HFFc6 (cell line): ENCODE measurements at places on chromosomes 3 and 15.

GRCh38 chr3:107752202-107752990 is 229.6 kb downstream of the BBX start:
- no peaks in the 10 kb centered on the region for H3K27me3 ChIP-seq
- no peak overlapping the region for H3K27ac ChIP-seq
- no peak overlapping the region for H3K4me3 ChIP-seq
- H3K36me3 ChIP-seq = no peaks in the 10 kb centered on the region
- H3K4me1 ChIP-seq = no peaks in the 10 kb centered on the region

DNA sequence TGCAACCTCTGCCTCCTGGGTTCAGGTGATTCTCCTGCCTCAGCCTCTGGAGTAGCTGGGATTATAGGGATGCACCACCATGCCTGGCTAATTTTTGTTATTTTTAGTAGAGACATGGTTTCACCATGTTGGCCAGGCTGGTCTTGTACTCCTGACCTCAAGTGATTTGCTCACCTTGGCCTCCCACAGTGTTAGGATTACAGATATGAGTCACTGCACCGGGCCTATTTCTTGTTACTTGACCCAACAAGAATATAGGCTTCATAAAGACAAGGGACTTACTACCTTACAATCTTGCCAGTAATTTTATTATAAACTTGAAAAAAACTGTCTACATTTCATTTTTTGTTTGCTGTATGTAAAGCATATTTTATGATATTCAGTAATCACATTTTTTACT is 21.4 kb upstream of the ZBTB47 start:
- H3K27me3 ChIP-seq = no peaks in the 10 kb centered on the region
- H3K4me3 ChIP-seq = no peak overlapping the region
- no peak for DNase-seq

DNA sequence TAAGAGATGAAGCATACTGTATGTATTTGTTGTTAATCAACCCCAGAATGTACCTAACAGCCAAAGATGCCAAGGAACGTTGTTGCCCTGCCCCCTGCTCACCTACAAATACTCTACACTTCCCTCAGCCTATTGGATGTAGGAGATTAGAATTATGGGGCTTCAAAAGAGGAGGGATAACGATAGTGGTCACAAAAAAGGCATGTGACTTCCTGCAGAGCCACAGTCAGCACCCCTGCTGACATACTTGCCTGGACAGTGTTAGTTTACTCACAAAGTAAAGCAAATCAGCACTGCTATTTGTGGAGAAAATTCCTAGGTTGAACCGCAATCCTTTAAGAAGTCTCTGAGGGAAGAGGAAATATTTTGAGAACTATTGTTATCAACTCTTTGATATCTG is 37.9 kb downstream of the PARP15 start:
- H3K36me3 ChIP-seq = no peaks in the 10 kb centered on the region
- peak; percentile 1 for DNase-seq
- H3K27ac ChIP-seq = no peak overlapping the region

DNA sequence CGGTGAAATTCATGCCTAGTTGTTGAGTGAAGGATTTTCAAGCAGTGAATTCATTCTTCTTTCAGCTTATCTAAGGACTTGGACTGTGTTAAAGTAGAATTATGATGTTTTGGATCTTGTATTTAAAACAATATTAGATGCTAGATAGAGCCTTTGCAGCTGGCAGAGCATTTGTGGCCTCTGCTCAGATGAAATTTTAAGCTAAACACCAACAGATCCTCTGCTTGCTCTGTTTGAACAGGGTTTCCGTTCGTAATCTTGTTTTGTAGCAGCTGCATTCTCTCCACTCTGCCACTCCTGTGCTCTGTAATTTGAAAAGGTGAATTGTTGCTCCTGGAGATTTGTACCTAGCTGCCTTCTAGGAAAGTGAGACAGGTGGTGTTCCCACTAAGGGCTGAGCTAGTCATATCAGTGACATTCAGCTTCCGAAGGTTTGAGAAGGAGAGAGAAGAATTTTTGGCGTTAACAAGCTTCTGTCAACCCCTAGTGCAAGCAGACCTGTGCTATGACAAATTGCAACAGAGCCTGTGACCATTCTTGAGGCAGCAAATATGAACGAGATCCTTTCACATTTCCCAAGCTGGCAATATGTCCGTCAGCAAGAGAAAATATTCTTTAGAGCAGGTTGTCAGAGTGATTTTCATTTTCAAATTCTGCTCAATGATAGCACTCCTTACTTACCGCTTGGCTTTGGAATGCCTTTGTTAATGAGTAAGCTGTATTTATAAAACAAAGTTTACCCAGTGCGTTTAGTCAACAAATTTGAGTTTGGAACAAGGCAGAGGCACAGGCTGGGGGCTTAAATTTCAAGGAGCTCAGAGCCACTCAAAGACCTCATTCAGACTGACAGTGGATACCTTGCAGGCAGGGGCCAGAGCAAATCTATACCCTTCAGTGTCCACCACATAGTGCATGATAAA is 5.3 kb downstream of the CHST2 start:
- H3K4me3 ChIP-seq = peak overlapping the region; percentile 55
- no peak overlapping the region for H3K27ac ChIP-seq
- H3K27me3 ChIP-seq = peaks cover 5% of the 10 kb centered on the region

- H3K4me3 ChIP-seq = no peak overlapping the region
- no peaks in the 10 kb centered on the region for H3K36me3 ChIP-seq
- no peak overlapping the region for H3K27ac ChIP-seq
Measured at GRCh38 chr3:111315930-111316587, 225.9 kb upstream of the CD96 start.

- H3K27me3 ChIP-seq = no peaks in the 10 kb centered on the region; the same call in 1 of the 2 replicates
- no peaks in the 10 kb centered on the region for H3K36me3 ChIP-seq
Measured at GRCh38 chr3:110933821-110934426, 137.7 kb upstream of the NECTIN3 start.

GRCh38 chr15:96046620-96047240 is 283.8 kb upstream of the NR2F2 start:
- peak overlapping the region; percentile 75 for H3K4me3 ChIP-seq
- peak overlapping the region; percentile 86 for H3K27ac ChIP-seq
- no peaks in the 10 kb centered on the region for H3K36me3 ChIP-seq
- H3K27me3 ChIP-seq = no peaks in the 10 kb centered on the region; the same call in 1 of the 2 replicates
- no peak for DNase-seq
- peaks cover 24% of the 10 kb centered on the region for H3K4me1 ChIP-seq

DNA sequence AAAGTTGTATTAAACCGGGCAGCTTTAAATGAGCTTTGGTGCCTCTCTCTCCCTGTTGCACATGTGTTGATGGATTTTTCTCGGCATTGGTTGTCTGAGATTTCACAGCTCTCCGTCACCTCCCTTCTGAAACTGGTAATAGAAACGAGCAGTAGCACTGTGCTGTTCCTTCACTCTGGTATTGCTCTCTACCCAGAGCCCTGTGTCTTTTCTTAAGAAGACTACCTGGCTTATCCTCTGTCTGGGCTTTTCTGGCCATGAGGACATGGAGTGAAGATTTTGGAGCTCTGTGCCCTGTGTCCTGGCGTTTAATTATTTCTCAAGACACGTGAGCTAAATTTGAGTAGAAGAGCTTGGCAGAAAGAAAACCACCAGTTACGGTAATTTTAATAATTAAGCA is 209.6 kb upstream of the EIF1B start:
- DNase-seq = no peak
- H3K4me3 ChIP-seq = no peak overlapping the region
- H3K36me3 ChIP-seq = no peaks in the 10 kb centered on the region

DNA sequence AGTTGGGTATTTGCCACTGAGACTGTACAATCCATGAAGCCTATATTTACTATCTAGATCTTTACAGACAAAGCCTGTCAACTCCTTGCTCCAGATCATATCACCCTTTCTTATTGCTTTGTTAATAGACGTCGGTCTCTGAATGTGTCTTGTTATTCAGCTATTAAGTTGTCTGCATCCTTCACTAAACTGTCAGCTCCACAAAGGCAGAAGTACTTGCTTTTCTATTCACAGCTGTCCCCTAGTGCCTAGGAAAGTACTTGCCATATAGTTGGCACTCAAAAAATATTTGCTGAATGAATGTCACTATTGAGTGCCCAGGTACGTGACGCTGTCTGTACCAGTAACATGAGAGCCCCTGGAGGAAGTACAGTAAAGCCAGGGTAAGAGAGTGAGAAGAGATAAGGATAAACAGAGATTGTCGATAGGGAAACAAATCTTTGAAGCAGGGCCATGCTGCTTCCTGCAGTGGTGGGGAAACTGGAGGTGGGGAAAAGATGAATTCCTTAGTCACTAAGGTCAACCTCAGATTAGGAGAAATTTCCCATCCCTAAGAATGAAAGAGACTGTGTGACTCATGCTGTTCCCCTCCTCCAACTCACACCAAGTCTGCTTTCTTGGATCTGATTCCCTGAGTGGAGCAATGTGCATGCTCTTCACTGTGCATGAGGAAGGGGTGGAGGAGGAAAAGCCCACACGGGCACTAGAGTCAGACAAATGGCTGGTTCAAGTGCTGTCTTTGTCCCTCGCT is 36.3 kb downstream of the PRICKLE2 start:
- H3K4me1 ChIP-seq = peaks cover 87% of the 10 kb centered on the region
- peak overlapping the region; percentile 93 for H3K27ac ChIP-seq
- H3K36me3 ChIP-seq = peaks cover 36% of the 10 kb centered on the region
- peak; percentile 78 for DNase-seq

DNA sequence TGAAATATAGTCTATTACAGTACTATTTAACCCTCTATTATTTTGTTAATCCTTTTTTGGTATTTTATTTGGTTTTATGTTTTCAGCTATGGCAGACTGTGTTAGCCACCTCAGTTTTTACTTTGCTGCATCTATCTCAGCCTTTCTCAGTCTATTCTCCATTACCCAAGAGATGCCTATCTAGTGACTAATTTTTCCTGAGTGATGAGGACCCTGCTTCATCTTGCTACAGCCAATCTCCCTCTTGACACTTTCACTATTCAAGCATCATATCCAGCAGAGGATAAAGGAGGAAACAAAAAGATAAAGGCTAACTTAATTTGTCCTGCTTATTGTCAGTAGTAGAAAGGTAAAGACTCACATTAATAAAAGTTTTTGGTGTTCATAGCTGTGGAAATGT is 141.8 kb upstream of the NECTIN3 start:
- no peak overlapping the region for H3K4me3 ChIP-seq
- peaks cover 19% of the 10 kb centered on the region for H3K4me1 ChIP-seq
- DNase-seq = no peak
- no peak overlapping the region for H3K27ac ChIP-seq
- no peaks in the 10 kb centered on the region for H3K27me3 ChIP-seq

DNA sequence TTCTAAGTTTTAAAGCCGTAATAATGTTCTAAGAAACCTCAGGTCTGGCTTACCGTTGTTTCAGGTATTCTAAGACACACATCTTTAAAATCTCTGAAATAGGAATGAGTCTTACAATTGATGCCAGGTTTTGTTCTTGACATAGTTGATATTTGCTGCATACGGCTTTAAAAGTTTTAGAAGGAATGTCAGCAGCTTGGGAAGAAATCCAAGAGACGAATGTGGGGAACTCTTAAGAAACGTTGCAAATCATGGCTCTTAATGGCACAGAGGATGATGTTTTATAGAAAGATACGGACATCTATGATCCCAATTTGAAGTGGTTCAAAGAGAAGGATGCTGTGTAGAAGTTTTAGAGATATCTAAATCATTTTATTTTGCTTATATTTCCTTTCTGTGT is 11.5 kb downstream of the NUDT16 start:
- H3K27me3 ChIP-seq = no peaks in the 10 kb centered on the region
- H3K36me3 ChIP-seq = no peaks in the 10 kb centered on the region
- H3K4me1 ChIP-seq = peaks cover 11% of the 10 kb centered on the region
- no peak overlapping the region for H3K27ac ChIP-seq

- H3K36me3 ChIP-seq = no peaks in the 10 kb centered on the region
- H3K4me1 ChIP-seq = no peaks in the 10 kb centered on the region
- no peak overlapping the region for H3K27ac ChIP-seq
- no peak for DNase-seq
- no peak overlapping the region for H3K4me3 ChIP-seq
- peaks cover 3% of the 10 kb centered on the region; the same call in 1 of the 2 replicates for H3K27me3 ChIP-seq
Measured at GRCh38 chr3:10892622-10893021, 76.6 kb downstream of the SLC6A11 start.

DNA sequence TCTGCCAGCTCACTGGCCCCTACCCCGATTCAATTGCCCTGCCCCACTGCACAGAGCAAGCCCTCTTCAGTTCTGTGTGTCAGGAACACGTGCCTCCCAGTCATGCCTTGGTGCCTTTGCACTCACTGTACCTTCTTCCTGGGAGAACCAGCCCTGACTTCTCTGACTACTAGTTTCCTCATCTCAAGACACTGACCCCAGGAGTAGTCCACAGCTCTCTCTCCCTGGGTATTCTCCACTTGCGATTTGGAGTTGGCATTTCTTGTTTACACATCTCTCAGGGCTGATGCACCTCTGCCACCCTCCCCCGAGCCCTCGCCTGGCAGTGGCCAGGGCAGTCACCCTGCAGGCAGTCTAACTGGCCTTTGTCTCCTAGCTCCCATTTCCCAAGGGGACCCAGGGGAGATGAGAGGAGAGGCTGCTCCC is 5.7 kb downstream of the CISH start:
- H3K4me1 ChIP-seq = peaks cover 23% of the 10 kb centered on the region
- no peak overlapping the region for H3K27ac ChIP-seq
- peaks cover 5% of the 10 kb centered on the region for H3K27me3 ChIP-seq
- H3K36me3 ChIP-seq = no peaks in the 10 kb centered on the region
- no peak overlapping the region for H3K4me3 ChIP-seq
- no peak for DNase-seq

DNA sequence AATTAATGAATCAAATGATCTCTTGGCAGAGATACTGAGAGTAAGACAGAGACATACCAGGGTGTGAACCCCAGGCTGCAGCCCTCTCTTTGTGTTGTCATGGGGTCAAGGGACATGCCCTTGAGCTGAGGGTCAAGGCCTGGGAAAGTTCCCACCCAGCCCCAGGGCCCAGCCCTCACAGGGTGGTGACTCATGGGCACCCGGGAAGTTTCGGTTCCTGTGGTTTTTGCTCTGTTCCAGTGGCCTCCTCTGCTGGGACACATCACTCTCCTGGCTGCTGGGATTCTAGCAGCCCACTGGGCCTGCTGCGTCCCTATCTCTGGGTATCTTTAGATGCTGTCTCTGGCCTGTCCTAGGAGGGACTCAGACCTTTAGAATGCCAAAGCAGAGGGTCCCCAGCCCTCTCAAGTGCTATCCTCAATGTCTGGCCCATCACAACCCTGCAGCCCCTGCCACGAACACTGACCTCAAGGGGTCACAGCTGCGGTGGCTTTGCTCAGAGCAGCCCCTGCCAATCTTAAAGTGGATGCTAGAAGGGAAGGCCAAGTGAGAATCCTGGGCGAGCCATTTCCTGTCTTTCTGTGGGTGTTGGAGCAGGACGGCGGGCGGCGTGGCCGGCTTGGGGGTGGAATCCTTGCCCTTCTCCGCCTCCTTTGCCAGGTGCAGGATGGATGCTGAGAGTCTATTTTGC is 148.4 kb upstream of the TLE3 start:
- no peaks in the 10 kb centered on the region for H3K36me3 ChIP-seq
- H3K27ac ChIP-seq = no peak overlapping the region
- H3K4me1 ChIP-seq = peaks cover 13% of the 10 kb centered on the region
- peak; percentile 29 for DNase-seq
